CD4-positive, CD25-positive, alpha-beta regulatory T cell (primary cell): ENCODE measurements at places on chromosomes 7 and 10. TPM values are rescaled to one million over a fixed set of nuclear protein-coding genes. Genes with fewer than 3 reads are reported as not detected.

DNA sequence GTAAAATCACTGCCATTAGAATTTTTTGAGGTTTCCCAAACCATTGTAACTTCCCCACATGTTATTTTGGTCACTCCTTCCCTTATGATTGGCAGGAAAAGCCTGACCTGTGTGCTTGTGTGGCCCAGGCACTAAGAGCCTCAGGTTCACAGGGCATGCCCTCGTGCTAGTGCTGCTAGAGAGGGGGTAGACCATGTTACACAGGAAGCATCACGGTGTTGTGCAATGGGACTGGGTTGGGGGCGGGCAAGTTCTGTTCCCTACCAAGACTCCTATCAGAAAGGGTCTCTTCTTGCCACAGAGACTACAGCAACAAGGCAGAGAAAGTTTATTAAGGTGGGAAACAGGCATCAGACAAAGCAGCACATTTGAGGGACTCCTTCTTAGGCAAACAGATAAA lies 32.2 kb downstream of the LSM5 start:
- no peaks in the 10 kb centered on the region for H3K36me3 ChIP-seq
- no peak overlapping the region for H3K4me3 ChIP-seq
- no peak for DNase-seq
- no peaks in the 10 kb centered on the region for H3K4me1 ChIP-seq
- H3K27ac ChIP-seq: no peak overlapping the region
- peaks cover 9% of the 10 kb centered on the region for H3K27me3 ChIP-seq

DNA sequence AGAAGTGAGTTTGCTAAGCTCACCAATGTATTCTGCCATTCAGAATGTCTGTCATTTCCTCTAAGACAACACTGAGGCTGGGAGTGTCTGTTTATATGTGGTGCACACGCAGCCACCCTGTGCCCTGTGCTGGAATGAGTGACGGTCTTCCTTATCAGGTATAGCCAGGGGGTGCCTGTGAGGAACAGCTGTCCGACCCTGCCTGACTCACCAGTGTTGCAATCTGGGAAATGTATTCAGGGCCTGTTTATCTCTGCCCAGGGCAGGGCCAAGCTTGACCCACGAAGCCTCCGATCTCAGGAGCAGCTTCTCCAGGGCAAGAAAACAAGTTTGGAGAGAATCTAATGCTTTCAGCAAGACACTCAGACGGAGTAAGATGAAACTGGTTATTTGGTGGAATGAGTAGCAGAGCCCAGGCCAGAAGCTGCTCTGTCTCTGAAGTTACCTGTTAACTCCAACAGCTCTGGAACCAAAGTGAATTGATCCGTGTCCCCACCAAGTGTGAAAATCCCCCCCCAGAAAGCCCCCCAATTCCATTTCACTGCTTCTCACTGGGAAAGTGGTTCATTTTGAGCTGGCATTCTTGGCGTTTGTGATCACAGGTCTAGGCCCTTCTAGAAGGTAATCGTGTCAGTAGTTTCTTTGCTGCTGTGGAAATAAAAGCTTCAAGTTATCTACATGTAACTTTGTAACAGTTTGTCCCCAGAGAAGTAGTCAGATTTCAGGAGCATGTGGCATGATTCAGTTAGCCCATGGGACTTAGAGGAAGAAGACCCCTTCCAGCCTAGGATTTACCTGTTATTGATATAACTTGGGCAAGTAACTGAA lies 6.1 kb upstream of the UBE2H start:
- H3K27ac ChIP-seq: no peak overlapping the region
- DNase-seq: no peak
- H3K27me3 ChIP-seq: no peaks in the 10 kb centered on the region
- no peaks in the 10 kb centered on the region for H3K4me1 ChIP-seq
- H3K4me3 ChIP-seq: no peak overlapping the region

DNA sequence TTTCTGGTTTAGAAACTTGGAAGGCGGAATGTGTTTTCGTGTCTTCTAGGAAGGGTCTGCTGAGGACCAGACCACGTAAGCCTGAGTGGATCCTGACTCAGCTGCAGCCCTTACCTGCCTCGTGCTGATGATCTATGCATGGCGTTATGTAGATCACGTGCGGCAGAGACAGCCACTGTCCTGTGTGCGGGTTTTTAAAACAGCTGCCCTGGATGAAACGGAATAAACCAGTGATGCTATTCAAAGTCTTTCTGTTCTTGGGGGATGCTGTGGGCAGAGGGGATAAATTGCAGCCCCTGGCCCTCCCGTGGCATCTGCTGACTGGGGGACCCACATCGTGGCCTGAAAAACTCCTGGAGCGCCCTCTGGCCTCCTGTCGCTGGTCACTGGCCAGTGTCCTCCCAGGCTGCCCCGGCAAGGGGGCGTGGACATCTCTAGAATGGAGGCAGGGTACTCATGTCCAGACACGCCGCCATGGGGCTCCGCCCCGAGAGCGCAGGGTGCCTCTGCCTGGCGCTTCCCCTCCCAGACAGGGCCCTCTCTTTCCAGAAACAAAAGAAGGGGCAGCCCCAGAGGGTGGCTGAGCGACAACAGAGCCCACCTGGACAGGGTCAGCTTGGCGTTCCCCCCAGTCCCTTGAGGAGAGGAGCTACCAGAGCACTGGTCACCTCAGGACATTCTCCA lies 13.2 kb downstream of the ALKBH4 start:
- no peak for DNase-seq
- no peak overlapping the region for H3K27ac ChIP-seq
- H3K4me1 ChIP-seq: no peaks in the 10 kb centered on the region
- no peak overlapping the region for H3K4me3 ChIP-seq

DNA sequence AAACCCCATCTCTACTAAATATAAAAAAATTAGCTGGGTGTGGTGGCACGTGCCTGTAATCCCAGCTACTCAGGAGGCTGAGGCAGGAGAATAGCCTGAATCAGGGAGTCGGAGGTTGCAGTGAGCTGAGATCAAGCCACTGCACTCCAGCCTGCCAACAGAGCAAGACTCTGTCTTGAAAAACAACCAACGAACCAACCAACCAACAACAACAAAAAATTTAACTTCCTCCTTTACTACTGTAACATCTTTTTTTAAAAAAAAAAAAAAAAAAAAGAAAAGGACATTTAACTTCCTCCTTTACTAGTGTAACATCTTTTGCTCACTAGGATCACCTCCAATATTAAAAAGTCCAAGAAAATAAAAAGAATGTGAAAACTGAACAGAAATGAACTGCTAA lies 92.3 kb upstream of the TMEM168 start:
- H3K27ac ChIP-seq: no peak overlapping the region
- no peak for DNase-seq
- H3K4me3 ChIP-seq: no peak overlapping the region

- H3K36me3 ChIP-seq: no peaks in the 10 kb centered on the region
- no peak overlapping the region for H3K27ac ChIP-seq
- DNase-seq: no peak
- H3K4me3 ChIP-seq: no peak overlapping the region
- H3K4me1 ChIP-seq: no peaks in the 10 kb centered on the region
These were observed 57.9 kb downstream of the SDK1 start for GRCh38 chr7:3358991-3359390.

- H3K4me3 ChIP-seq: no peak overlapping the region
- peaks cover 5% of the 10 kb centered on the region for H3K36me3 ChIP-seq
- DNase-seq: no peak
- H3K4me1 ChIP-seq: no peaks in the 10 kb centered on the region
- H3K27me3 ChIP-seq: no peaks in the 10 kb centered on the region
These were observed 87.0 kb downstream of the ADK start for GRCh38 chr10:74238031-74238431.

DNA sequence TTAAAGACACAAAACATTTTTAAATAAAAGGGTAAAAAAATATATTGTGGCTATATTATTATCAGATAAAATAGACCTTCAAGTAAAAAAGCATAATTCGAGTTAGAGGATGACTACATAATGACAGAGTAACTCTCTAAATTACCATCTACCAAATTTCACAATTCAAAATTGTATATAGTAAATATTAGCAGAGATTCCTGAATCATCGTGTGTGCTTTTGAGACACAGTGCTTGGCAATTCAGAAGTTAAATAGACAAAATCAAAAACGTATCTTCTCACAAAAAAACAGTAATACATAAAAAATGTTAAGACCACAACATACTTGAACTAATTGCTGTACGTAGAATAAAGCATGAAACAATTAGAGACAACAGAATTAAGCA lies 110.4 kb downstream of the AHR start:
- no peaks in the 10 kb centered on the region for H3K36me3 ChIP-seq
- H3K27me3 ChIP-seq: no peaks in the 10 kb centered on the region
- H3K4me1 ChIP-seq: no peaks in the 10 kb centered on the region
- H3K27ac ChIP-seq: no peak overlapping the region
- DNase-seq: no peak

DNA sequence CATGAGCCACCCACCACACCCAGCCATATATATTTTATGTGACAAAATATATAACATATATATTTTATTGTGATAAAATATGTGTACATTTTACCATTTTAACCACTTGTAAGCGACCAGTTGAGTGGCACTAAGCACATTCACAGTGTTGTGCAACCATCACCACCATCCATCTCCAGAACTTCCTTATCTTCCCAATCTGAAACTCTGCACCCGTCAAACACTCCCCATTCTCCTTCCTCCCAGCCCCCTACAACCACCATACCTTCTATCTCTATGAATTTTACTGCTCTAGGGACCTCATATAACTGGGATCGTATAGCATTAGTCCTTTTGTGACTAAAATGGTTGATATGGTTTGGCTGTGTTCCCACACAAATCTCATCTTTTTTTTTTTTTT lies 20.8 kb upstream of the CYTH3 start:
- no peak overlapping the region for H3K4me3 ChIP-seq
- no peaks in the 10 kb centered on the region for H3K4me1 ChIP-seq
- H3K27me3 ChIP-seq: no peaks in the 10 kb centered on the region
- H3K36me3 ChIP-seq: no peaks in the 10 kb centered on the region
- DNase-seq: no peak

GRCh38 chr7:100132697-100133151 lies 6.0 kb downstream of the MBLAC1 start:
- H3K36me3 ChIP-seq: no peaks in the 10 kb centered on the region
- DNase-seq: peak; percentile 75
- H3K27me3 ChIP-seq: no peaks in the 10 kb centered on the region
- H3K27ac ChIP-seq: no peak overlapping the region
- peaks cover 14% of the 10 kb centered on the region for H3K4me1 ChIP-seq

DNA sequence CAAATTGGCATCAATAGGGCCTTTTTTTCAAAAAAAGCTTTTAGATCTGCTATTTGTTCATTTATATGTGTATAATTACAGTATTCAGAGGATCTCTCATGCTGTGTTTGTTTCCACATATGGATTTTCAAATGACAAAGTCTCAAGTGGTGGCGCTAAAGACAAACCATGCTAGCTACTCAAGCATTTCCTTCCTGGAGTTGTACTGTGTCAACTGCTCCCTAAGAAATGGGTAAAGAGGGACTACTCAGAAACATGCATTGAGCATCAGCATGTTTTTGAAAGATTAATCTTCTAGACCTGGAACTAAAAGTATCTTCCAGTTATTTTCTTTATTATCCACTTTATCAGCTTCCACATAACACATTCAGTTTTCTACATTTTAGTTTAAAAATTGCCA lies 12.7 kb downstream of the CNTNAP2 start:
- no peaks in the 10 kb centered on the region for H3K4me1 ChIP-seq
- no peaks in the 10 kb centered on the region for H3K36me3 ChIP-seq
- H3K27ac ChIP-seq: no peak overlapping the region
- DNase-seq: no peak
- no peak overlapping the region for H3K4me3 ChIP-seq

DNA sequence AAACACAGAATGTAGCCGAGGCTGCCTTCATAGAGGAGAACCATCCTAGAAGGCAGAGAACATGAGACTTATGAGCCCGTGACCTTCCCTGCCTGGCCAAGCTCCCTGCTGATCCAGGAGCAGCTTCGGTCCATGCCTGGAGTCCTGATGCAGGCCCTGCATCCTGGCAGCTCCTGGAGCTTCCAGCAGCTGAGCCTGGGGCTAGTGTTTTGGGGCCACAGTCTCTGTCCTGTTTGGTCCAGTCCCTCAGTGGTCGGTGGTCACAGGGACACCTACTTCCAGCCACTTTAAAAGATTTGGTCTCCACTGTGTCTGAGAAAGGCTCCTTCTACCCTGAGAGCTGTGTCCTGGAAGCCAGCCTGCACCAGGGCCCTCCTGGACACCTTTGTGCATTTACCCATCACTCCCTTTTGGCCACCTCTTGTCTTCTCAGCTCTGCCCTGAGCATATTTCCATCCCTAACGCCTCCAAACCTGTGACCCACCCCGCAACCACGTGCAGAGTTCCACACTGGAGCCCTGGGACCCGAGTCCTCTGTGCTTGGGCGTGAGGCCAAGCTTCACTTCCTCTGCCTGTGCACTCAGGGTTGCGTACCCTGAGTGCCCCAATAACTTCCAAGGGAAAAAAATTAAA lies 315.2 kb upstream of the ZNF32 start:
- DNase-seq: no peak
- no peaks in the 10 kb centered on the region for H3K4me1 ChIP-seq
- no peak overlapping the region for H3K27ac ChIP-seq
- H3K36me3 ChIP-seq: no peaks in the 10 kb centered on the region

- H3K36me3 ChIP-seq: no peaks in the 10 kb centered on the region
- peaks cover 24% of the 10 kb centered on the region for H3K4me1 ChIP-seq
- DNase-seq: no peak
- H3K27me3 ChIP-seq: no peaks in the 10 kb centered on the region
These were observed 6.9 kb upstream of the SFRP5 start for GRCh38 chr10:97778452-97779302.

DNA sequence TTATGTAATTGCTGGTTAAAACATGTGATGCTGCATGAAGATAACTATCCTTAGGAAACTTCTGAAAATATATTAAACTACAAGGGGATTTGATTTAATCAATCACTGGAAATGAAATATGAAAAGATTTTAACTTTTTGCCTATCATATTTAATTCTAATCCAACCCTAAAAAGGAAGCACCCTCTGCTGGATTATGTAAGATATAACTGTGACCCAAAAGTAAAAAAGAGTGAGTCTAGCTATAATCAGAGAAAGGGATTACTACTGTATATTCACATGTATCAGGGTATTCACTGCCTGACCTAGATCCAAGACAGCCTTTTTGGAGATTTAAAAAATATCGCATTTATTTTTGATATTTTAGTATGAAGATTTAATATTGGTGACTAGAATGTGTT lies 295.5 kb downstream of the MDFIC start:
- DNase-seq: no peak
- no peaks in the 10 kb centered on the region for H3K4me1 ChIP-seq
- no peak overlapping the region for H3K4me3 ChIP-seq
- H3K36me3 ChIP-seq: no peaks in the 10 kb centered on the region

GRCh38 chr10:64658528-64658927 lies 1137.3 kb downstream of the REEP3 start:
- H3K4me1 ChIP-seq: no peaks in the 10 kb centered on the region
- no peak overlapping the region for H3K27ac ChIP-seq

- H3K27me3 ChIP-seq: no peaks in the 10 kb centered on the region
- peak overlapping the region; percentile 97 for H3K27ac ChIP-seq
- peaks cover 10% of the 10 kb centered on the region for H3K4me1 ChIP-seq
These were observed 1.7 kb upstream of the CYCS start for GRCh38 chr7:25126751-25127150.

Gene SHLD2
- 32.8 TPM for polyA plus RNA-seq

Gene TFEC
- not detected for polyA plus RNA-seq

Gene PAOX
- polyA plus RNA-seq: 14.3 TPM

Gene SPDYE1
- polyA plus RNA-seq: 0.15 TPM

Gene PLXDC2
- not detected for polyA plus RNA-seq

Gene TMEM176A
- 0.24 TPM for polyA plus RNA-seq

Gene MARVELD1
- not detected for polyA plus RNA-seq

Gene HPS6
- 29.8 TPM for polyA plus RNA-seq

Gene FGL2
- 6.2 TPM for polyA plus RNA-seq

Gene FKBP6
- polyA plus RNA-seq: not detected

Gene NUTM2B
- 0.05 TPM for polyA plus RNA-seq

Gene ASB4
- polyA plus RNA-seq: not detected

Gene HYAL4
- polyA plus RNA-seq: not detected

Gene ARPC1A
- 79.0 TPM for polyA plus RNA-seq

Gene CSGALNACT2
- 20.9 TPM for polyA plus RNA-seq
